Urothelium cell line (cell line): ENCODE measurements at places on chromosomes 3 and 15.

DNA sequence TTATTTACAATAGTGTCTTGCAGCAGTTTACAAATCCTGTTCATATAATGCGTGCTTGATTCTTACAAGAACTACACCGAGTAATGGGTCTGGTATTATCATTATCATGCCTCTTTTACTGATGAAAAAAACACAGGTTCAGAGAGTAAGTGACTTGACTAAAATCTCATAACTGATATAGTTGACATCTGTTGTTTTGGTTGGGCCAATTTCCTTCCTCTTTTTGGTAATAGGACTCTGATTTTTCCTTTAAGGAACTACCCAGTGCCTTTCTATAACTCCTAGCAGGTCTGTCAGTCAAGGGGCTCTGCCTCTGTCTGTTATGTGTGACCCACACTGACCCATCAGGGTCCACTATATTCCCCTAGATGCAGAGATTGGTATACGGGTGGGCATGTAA, 14.6 kb upstream of the BLOC1S6 start:
- DNase-seq = no peak

GRCh38 chr3:21238661-21239060, 512.3 kb downstream of the ZNF385D start:
- DNase-seq = no peak

GRCh38 chr3:171796625-171797264, 13.5 kb downstream of the PLD1 start:
- DNase-seq = no peak

DNA sequence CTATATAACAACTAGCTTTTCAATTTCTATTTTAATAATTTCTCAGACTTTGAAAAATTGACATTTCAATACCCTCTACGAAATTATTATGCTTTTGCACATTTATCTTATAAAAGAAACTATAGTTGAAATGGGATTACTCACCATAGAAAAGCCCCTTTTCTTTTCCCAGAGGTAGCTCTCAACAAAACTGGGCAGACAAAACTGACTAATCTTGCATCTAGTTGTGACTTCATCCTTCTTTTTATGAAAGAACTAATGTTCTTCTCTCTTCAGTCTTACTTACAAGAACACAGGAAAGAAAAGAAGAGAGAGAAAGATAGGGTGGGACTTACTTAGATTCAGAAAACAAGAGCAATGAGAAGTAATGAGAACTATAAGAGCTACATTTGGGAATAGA, 61.0 kb downstream of the GPR160 start:
- DNase-seq = no peak

- DNase-seq = no peak
Observed at GRCh38 chr3:100100425-100100824, 13.9 kb downstream of the FILIP1L start.

DNA sequence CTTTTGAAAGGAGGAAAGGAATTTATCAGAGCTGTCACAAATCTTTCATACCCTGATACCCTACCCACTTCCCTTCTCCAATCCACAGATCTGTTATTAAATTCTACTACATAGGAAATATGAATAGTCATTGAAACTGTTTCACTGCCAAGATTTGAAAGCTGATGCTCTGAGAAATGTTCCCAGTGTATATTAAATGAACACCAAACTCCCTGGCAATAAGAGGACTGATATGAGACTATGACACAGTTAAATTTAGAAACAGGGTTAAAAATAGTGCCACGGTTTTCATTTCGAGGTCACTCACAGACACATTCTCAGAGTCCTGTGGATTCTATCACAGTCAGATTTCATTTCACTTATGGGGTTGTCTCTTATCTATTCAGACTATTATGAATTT, 27.2 kb upstream of the GBE1 start:
- DNase-seq = no peak

GRCh38 chr3:183478501-183478900, 50.1 kb upstream of the MCF2L2 start:
- no peak for DNase-seq

GRCh38 chr3:102113421-102114041, 264.2 kb downstream of the NFKBIZ start:
- DNase-seq = no peak

DNA sequence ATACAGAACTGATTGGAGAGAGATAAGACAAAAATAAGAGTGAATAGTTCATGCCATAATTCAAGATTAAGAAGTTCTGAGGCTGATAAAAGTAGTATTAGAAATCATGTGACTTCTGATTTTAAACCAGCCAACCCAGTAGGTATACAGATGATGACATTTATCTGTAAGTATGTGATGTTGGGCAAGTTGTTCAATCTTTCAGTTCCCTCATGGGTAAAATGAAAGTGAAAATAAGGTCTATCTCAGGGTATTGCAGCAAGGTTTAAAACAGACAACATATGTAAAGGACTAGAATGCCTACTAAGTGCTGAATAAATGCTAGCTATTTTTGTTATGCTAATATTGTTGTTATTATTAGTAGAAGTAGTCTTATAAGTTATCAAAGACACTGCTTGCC, 1055.7 kb downstream of the NAALADL2 start:
- no peak for DNase-seq

DNA sequence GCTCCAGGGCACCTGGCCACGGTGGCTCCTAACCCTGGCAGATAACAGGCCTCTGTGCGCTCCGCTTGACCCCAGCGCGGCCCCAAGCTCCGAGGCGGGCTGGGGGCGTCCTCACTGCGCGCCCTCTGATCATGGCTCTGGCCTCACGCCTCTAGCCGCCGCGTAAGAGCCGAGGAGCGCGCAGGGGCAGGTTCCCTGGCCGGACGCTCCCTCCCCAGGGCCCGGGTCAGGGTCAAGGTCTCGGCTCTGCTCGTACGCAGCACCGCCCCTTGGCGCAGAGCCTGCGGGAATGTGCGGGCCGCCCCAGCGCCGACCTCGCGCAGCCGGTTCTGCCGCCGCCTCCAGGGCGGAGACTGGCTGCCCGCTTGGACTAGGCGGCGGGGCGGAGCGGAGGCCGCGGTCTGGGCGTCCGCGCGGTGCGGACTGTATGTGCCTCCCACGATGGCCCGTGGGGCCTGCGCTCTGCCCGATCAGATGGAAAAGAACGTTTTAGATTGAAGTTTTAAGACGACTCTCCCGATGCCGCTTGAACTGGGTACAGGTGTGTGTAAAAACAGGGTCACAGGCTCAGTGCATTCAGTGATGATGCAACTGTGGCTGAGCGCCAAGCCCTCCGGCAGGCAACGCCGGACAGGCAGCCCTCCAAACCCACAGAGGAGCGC, 40.8 kb downstream of the CHST14 start:
- DNase-seq = no peak

DNA sequence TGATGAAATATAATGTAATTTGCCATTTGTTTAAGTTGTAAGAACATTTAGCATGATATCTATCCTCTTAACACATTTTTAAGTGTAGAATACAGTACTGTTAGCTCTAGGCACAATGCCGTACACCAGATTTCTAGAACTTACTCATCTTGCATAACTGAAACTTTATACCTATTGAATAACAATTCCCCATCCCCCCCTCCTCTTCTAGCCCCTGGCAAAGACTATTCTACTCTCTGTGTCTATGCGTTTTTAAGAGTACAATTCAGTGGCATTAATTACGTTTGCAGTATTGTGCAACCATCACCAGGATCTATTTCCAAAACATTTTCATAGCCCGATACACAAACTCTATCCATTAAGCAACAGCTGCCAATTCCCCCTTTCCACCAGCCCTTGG, 261.7 kb downstream of the PLOD2 start:
- no peak for DNase-seq

GRCh38 chr3:26559227-26559626, 63.3 kb upstream of the LRRC3B start:
- no peak for DNase-seq

DNA sequence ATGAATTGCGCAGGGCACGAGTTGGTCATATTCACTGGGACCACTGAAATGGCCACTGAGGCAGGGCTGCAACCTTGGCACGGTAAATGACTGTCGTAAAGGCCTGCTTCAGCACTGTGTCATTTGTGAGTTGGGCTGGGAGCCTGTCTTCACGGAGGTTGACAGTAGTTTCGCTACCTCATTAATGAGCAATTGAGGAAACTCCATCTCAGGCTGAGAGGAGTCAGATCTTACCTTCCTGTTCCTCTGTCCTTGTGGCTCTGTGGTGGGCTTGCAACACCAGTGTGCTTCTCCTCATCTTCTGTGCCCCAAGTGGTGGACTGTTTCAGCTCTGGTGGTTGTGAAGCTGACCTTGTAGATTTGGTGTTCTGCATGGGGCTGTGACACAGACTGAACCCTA, 80.1 kb upstream of the EIF1B start:
- no peak for DNase-seq

DNA sequence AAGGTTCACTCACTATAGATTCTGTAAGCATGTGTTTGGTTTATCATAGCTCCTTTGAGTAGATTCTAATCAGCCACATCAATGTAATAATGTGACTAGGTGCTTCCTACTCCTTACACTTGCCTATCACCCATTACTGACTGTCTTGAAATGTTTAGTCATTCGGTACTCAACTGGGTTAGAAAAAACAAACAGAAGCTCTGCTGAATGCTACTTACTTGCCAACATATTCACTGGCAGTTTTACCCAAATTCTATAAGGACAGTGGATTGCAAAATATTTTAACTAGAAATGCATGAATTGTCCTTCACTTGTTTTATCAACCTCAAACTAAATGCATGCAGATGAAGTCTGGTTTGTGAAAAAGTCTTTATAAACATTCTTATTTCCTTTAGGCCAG, 352.1 kb upstream of the ALCAM start:
- DNase-seq = no peak

DNA sequence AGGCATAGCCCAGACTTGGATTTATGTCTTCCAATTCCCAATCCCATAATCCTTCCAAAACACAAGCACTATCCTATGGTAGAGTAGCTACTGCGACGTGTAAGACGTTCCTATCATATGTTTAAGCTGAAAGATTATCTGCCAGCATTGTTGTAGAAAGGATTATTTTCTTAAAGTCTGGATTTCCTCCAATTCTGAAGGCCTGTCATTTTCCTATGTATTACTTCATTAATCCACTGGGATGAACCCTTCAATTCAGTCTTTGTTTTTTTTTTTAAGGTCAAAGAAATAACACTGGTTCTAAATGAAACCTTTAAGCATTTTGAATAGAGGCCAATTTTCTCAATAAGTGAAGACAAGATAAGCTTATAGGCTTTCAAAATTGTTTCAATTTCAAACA, 289.0 kb downstream of the SLC9A9 start:
- no peak for DNase-seq

DNA sequence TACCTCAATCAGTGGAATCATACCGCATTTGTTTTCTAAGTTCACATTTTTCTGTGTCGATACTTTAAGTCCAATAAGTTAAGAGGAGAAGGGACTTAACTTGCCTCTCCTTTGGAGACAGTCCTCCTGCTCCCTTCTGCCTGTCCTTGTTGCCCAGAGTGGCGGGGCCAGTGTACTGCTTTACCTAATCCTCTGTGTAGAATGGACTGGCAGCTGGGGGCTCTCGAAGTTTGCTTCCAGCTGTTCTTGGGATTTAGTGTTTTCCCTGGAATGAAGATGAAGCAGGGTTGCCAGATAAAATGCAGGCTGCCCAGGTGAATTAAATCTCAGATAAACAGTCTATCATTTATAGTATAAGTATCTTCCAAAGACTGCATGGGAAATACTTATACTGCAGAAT, 287.6 kb upstream of the C2CD4B start:
- DNase-seq = no peak

- DNase-seq = no peak
Observed at GRCh38 chr3:61847784-61848462, 286.6 kb downstream of the PTPRG start.

DNA sequence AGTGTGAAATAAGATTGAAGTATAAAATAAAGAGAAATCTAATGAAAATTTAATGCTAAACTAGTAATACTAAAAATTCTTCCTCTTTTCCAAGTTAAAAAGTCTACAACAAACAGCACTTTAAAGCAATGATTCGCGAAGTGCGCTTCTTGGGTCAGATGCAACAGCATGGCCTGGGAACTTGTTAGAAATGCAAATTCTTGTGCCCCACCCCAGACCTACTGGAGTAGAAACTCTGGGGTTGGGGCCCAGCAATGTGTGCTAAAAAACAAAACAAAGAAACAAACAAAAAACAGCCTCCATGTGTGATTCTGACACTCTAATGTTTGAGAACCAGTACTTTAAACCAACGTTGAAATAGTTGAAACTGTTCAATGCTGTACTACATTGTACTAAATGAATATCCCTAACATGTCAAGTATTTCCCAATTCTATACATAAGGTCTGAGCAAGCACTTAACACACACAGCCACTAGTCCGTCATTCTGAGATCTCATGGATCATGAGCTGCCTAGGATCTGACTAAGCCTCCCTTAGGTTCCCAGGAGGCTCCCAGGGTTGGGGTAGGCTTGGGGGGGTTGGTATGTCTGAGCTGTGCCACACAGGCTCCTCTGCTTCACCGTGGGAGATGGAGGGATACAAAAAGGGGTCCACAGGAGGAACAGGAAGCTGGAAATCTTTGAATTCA, 6.1 kb downstream of the RASGRP1 start:
- DNase-seq = no peak

DNA sequence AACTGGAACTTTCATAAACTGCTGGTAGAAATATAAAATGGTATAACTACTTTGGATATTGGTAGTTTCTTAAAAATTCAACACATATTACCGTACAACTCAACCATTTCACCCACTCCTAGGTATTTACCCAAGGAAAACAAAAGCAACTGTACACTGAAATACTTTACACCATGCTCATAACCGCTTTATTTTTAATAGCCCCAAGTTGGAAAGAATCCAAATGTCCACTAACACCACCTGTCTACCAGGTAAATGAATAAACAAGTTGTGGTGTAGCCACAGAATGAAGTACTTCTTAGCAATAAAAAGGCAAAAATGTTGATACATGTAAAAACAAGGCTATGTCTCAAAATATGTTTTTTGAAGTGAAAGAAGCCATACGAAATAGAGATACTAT, 215.9 kb upstream of the PEX5L start:
- DNase-seq = no peak

GRCh38 chr15:58332676-58333400, 99.0 kb upstream of the LIPC start:
- DNase-seq = no peak

DNA sequence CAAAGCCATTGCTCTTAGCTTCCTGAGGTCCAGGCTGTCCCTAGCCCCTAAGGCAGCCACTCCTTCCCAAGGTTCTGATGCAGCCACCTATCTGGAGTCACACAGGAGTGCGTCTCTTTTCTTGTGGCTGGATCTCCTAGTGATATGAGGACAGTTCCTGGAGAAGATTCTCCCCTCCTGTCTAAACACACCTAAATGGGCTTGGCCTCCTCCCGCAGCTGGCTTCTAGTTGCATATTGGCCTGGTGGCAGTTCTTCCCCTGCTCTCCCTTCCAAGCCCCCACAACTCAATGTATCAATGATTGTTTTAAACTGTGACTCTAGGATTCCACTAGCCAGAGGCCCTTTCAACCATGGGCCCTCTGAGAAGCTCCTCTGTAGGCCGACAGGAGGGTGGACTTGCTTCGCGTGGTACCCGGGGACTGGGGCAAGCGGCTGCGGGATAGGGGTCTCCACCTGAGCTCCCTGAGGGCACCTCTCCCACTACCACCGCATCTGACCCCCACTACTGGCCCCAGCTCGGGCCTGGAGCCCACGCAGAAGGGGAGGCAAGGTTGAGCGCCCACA, 1.4 kb downstream of the ITGA11 start:
- DNase-seq = no peak
